ENCODE measurements at places on chromosomes 12 and 14.
A peak's percentile ranks its signal among the peaks of the same experiment; 100 is the strongest.

DNA sequence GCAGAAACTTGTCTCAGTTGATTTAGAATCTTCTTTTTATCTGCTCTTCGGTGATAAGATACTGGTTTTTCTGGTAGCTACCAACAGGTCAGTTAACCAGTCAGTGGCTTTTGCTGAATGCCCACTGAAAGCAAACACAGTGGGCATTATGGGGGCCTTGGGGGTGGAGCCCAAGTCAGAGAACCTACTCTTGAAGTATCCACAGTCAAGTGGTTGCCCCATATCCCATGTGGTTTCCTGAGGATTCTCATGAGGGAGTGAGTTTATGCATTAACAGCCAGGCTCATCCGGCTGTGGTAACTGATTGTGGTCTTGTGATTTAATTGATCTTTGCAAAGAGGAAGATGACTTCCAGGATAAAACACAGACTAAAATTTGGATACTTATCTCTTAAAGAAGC lies 83.7 kb downstream of the ST8SIA1 start:
- no peak for DNase-seq

DNA sequence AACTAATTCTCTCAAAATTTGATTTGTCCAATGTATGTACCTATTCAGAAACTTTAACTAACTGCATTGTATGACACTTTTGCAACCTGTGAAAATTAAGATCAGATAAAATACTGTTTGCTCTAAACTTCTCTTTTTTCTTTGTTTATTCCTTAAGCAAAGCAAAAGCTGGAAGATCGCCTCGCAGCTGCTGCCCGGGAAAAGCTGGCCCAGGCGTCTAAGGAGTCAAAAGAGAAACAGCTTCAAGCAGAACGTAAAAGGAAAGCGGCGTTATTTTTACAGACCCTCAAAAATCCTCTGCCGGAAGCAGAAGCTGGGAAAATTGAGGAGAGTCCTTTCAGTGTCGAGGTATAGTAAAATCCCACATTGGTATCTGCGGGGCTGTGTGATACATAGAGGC lies 55.1 kb downstream of the SFSWAP start:
- no peak for DNase-seq

DNA sequence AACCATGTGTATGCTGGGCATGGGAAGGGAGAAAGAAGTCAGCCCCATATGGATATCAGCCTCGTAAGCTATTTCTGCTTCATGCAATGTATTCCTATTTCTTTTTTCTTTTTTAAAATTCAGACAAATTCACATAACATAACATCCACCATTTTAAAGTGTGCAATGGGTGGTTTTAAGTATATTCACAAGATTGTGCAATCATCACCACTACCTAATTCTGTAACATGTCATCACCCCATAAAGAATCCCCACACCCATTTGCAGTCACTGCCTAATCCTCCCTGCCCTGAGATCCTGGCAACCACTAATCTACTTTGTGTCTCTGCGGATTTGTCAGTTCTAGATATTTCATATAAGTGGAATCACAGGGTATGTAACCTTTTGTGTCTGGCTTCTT lies 9.5 kb downstream of the POMT2 start:
- DNase-seq, result no peak

DNA sequence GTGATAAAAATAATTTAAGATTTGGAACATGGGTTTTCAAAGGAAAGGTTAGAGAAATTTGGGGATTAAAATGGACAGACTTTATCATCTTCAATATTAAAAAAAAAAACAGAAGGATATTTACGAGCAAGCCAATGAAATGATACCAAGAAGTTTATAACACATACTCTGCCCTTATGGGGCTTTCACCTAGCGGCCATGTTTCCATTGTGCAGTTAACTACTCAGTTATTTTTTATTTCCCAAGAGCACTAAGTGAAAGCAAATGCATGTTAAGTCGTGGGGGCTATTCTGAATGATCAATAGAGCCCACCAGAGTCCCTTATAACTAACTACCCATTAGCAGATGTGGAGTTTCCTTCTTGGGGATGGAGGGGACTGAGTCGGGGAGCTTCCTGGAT lies 53.9 kb downstream of the ETV6 start:
- DNase-seq, result no peak

- no peak for DNase-seq
Measured at GRCh38 chr12:92928421-92928961, 604 bp downstream of the EEA1 start.

DNA sequence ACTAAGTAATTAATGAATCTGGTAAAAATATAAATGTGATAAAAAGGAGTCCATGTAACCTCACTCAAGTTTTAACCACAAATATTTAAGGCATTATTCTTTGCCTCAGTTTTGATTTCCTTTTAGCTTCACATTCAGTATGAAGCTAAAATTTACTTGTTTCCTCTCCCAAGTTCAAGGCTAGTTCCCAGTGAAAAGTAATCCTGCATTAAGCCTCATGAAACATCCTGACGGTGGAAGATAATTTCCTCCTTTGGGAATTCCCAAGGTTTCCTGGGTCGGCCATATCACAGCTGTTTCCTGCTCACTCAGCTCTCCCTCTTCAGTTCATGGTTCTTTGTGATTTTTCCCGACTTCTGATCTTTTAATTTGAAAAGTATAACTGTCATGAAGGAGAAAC lies 1256.8 kb upstream of the FLRT2 start:
- DNase-seq, result no peak

- no peak for DNase-seq
Measured at GRCh38 chr14:61872452-61872851, 110.2 kb downstream of the SNAPC1 start.

- no peak for DNase-seq
Measured at GRCh38 chr14:73472185-73473114, 14.1 kb upstream of the NUMB start.

GRCh38 chr12:104454997-104455396 lies 1.8 kb upstream of the CHST11 start:
- no peak for DNase-seq

DNA sequence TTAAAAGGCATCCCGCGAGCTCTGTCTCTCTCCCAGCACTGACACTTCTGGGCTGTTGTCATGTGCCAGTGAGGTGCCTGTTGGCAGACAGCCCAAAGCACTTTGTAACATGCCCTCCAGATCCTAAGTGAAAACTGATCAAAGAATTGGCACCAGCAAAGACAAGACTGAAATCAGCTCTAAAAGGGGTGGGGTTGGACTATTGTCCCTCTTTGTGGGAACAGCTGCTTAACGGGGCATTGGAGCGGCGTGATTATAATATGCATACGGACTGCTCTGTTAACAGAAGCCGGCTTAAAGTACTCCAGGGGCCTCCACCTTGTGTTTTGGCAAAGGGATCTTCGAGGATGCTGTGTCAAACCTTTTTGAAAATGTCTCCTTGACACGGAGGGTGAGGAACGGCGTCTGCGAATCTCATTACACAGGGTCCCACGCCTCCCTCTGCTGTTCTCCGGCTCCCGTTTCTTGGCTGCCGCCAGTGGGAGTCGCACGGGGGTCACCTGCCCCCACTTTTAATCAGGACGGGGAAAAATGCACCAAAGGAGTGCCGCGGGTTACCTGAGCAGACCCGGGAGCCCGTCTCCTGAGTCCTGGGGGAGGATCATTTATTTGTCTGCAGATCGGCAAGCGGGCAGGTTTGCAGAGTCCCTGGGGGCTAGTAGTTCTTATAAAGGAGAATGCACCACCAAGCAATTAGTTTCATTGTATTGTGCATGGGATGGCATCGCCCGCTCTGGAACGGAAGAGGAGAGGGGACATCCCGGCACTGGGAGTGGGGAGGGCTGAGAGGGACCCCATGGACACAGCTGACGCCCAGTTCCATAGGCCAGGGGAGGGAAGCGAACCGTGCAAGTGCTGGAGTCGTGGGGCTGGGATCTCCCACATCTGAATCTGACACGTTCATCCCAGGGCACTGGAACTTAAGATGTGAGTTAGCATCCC lies 44.3 kb downstream of the SPRING1 start:
- no peak for DNase-seq

- no peak for DNase-seq
Measured at GRCh38 chr12:66694666-66695613, 16.1 kb upstream of the GRIP1 start.

GRCh38 chr12:307406-307805 lies 44.8 kb upstream of the SLC6A13 start:
- DNase-seq, result no peak

DNA sequence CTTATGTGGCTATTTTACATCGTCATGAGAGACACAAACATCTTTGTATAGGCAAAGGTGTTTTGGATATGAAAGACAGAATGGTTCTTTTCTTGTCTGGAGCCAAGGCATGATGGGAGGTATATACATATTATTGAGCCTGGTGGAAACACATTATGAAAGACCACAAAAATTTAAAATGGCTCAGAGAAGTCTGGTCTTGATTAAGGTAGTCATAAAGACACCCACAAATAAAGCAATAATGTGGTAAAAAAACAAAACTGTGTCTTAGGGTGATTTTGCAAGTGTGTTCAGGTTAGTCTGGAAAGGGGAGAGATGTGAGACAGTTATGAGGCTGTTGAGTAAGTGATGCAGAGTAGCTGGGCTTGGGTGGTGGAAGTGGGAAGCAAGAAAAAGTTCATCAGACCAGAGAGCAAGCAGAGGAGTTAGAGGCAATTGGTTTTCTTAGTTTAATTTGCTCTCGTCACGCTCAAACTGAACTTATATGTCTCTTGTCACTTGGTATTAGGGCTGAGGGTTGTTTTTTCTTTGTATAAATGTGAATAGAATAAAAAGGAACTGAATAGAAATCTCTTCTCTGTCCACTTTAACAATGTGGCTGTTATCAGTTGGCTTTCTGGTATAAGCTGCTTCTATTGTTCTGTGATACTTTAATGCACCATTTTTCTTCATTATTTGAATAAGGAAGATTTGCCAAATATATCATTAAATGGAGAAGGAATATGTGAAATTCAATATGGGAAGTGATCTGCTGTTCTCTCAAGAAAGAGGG lies 115.0 kb downstream of the AKAP6 start:
- no peak for DNase-seq

GRCh38 chr12:23055004-23055403 lies 430.0 kb downstream of the ETNK1 start:
- no peak for DNase-seq

- peak; percentile 63 for DNase-seq
Measured at GRCh38 chr14:76767681-76768656, 6.7 kb downstream of the VASH1 start.

DNA sequence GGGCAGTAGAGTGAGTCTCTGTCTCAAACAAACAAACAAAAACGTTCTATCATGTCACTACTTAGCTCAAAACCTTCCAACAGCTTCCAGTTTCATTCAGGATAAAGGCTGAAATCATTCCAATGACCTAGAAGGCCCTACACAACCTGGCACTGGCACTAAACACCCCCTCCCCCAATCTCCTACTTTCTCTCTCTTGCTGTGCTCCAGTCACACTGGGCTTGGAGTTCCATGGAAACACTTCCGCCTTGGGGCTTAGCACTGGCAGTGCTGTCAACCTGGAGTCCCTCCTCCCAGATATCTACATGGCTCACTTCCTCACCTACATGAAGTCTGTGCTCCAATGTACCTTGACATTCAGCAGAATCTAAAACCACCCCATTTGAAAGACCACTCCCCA lies 65.0 kb upstream of the SINHCAF start:
- DNase-seq, result no peak

GRCh38 chr12:67545298-67545697 lies 103.2 kb upstream of the DYRK2 start:
- DNase-seq, result no peak

DNA sequence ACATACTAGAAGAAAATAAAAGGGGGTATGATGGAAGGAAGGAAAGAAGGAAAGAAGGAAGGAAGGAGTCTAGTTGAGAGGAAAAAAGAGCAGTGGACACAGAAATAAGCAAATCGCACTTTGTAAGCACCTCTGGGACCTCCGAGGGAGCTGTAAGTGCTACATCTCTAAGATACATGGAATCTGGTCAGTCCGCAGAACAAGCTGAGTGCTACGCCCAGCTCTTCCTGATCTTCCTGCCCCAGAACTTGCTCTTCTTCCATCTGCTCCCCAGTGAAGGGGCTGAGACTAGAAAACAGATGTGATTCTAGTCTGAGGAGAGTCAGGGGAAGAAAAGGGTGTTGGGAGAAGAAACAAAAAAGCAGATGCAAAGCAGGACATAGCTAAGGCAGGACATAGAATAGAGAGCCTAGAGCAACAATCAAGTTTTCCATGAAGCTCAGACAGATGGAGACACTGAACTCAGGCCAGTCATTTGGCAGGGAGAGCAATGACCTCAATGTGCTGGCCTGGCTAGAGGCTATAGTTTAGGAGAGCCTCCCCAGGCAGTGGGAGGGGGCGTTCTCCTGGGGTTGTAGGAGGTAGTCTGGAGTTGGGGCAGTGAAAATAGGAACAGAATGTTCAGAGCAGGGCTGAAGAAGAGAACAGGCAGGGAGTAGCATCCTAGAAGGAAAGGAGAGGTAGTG lies 1.7 kb upstream of the MFAP5 start:
- DNase-seq, result no peak

DNA sequence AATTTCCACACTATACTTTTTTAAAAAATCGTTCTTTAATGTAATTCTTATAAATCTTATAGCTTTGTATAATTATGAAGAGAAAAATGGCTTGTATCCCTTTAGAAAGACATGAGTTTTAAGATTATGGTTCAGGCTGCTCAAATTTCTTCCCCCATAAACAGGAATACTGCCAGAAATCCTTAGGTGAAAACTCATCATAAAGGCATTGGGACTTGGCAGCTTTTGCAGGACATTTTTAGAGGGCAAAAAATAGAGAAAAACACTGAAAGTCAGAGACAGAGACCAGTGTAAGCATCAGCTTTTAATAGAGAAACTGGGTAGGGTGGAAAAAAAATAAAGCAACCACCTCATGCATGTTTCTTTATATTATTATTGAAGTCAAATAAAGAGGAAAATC lies 29.1 kb downstream of the LRRK2 start:
- no peak for DNase-seq

DNA sequence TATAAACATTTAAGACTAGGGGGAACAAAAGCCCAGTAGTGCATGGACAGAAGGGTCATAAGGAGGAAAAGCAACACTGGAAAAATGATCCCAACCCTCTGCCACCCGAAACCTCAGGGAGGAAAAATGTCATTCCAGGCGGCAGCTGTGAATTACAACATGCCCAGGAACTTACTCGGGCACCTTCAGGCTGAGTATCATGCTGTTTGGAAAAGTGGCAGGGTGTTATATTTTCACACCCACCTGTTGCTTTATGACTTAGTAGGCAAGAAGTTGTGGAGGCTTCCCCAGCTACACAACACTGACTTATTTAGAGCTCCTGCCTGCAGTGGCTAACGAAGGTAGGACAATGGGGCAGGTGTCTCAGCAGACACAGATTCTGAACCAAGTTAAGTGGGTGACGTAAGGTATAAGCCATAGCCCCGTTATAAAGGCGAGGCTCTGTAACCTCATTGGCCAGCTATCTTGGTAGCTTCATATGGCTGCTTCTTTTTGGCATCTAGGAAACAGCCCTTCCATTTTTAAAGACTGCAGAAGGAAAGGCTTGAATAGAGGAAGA lies 96.1 kb upstream of the IFNG-AS1 start:
- DNase-seq, result no peak

- DNase-seq, result no peak
Measured at GRCh38 chr14:53306267-53306721, 153.2 kb upstream of the DDHD1 start.

Measured in activated T-helper 1 cell treated with Interleukin-2 at 50 U/mL for 16 hours (primary cell).